ENCODE measurements at places on chromosomes 1 and 21.

DNA sequence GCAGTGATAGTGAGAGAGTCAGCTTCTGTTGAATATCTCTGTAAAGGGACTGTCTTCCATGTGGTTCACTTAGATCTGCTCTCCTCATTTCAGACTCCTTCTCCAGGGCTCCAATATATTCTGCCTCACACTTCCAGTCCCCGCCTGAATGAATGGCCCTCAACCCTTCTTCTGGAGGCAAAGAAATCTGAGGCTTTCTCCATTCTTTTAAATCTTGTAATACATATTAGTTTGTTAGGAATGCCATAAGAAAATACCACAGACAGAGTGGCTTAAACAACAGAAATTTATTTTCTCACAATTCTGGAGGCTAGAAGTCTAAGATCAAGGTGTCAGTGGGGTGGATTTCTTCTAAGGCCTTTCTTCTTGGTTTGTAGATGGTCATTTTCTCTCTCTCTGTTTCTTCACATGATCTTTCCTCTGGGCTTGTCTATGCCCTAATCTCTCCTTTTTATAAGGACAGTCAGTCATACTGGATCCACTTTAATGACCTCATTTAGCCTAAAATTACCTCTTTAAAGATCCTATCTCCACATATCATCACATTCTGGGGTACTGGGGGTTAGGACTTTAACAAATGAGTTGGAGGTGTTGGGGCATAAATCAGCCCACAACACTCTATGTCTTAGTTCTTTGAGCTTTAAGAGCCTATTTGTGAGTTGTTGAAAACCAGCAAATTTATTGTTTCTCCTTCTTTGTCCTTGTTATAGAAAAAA lies 128.5 kb upstream of the KCNK2 start:
- no peak for DNase-seq

GRCh38 chr1:242132121-242132817 lies 133.4 kb upstream of the MAP1LC3C start:
- DNase-seq = no peak

DNA sequence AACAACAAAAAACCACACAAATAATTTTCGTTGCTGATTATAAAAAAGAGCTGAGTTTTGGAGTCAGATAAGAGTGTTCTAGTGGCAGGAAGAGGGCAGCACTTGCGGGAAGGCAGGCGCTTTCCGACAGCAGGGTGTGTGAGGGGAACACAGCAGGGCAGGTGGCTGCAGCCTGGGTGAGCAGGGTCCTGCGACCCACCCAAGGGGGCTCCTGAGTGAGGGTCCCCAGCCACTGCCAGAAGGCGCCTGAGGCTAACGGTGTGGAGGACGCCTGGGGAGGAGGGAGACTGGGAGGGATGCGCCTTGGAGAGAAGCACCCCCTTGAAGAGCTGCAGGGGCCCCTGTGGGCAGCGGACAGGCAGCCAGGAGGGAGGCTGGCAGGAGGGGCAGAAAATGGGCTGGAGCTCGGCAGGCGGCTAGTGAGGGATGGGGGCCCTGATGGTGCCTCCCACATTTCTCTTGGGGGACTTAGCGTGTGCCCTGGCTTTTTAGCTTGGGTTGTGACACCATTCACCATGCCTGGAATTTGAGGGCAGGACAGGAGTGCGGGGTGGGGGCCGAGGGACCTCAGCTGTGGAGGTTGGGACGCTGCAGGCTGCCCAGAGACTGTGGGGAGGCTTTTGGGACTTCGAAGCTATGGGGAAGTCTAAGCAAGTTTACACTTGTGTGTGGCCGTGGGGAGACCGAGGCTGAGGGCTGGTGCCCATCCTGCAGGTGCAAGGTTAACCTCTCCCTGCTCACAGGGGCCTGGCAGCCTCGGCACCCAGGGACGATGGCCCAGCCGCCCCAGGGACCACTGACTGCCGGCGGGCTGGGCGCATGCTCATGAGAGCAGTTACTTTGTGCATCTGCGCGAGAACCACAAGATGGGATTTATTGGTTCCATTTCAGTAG lies 111.4 kb downstream of the SIK1 start:
- DNase-seq = no peak

DNA sequence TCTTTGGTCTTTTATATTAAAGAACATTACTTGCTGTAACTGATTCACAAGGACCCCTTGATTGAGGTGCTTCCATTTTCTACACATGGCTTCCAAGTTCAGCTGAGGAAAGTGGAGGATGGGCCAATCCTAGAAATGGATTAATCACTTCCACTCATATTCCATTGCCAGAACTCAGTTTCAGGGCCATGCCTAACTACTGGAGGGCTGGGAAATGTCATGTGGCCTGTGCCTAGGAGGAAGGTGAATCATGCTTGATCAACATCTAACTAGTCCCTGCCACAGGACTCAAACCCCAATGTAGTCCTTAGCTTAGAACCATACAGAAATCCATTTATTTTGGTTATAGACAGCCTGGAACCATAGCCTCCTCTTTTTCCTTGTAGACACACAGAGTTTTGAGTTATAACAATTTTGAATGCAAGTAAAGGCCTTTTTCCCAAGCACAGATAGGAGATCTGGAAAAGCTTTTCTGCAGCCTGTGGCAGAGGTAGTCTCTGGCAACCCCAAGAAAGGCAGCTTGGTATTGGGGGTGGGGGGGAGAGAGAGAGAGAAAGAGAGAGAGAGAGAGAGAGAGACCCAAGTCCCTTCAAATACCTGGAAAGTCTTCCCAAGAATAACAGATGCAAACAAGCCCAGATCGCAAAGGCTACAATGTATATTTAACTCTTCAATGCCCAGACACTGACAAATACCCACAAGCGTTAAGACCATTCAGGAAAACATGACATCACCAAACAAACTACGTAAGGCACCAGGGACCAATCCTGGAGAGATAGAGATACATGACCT lies 12.5 kb downstream of the MAST2 start:
- DNase-seq = no peak

- no peak for DNase-seq
These were observed 41.3 kb upstream of the SLC44A3 start for GRCh38 chr1:94778808-94779207.

- no peak for DNase-seq
These were observed 48.3 kb downstream of the CTTNBP2NL start for GRCh38 chr1:112444269-112444668.

DNA sequence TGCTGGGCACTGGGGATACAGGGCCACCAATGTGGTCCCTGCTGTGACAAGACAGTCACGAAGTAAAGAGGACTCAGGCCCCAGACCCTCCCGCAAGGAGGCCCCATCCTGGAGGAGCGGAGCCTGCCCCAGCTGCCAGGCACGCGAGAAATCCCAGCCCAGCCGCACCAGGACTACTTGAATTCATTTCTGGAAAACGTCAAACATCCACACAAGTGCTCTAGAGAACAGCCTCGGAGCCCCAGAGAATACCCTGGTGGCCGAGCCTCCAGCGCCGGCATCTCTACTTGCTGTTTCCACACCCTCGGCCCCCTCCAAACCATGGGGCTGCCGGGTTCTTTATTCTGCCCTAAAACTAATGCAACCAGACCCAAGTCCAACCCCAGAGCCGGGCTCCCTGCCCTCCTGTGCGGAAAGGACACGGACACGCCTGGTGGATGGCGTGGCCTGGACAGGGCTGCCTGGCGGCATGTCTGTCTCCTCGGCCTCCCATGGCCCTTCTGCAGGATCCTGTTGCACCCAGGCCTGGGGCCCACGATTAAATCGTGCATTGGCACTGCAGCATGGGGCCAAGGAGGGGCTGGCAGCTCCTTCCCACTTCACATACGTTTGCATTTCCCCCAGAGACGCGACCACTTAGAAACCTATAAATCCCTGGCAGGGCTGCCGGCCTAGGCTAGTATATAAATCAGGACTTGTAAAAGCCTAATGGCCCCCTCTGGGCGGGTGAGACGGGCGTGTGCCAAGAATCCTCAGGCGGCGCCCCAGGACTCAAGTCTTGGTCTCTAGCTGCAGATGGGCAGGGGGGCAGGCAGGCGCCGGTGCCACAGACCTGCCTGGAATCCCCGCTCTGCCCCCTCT lies 41.2 kb downstream of the DMRTB1 start:
- no peak for DNase-seq

DNA sequence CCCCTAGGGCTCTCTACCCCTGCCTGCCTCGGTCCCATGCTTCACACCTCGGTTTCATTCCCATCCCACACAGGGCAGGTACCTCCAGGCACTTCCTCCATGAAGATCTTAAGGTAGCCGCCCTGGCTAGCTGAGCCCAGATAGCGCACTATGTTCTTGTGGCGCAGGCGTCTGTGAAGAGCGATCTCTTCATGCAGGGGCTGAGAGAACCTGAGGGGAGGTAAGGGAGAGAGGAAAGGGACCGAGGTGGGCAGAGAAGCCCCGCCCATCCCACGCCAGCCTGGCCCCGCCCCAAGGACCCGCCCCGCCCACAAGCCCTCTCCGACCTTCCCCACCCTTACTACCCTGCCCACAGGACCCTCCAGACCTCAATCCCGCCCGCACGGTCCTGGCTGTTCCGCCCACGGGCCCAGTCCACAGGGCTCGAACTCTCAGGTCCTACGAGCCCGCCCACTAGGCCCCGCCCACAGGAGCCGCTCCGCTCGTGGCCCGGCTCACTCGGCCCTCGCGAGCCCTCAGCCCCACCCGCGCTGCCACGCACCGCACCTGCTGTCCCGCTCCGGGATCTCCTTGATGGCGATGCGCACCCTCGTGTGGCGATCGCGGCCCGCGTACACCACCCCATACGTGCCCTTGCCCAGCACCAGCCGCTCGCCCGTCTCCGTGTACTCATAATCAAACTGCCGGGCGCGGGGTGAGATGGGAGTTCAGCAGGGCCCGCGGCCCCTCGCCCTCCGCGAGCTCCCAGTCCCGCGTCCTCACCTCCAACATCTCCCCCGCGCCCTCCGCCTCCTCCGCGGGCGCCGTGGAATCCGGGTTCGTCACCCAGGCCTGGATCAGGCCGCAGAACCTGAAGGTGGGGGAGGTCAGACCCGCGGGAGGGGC lies 6.4 kb downstream of the MAP3K6 start:
- DNase-seq = no peak

DNA sequence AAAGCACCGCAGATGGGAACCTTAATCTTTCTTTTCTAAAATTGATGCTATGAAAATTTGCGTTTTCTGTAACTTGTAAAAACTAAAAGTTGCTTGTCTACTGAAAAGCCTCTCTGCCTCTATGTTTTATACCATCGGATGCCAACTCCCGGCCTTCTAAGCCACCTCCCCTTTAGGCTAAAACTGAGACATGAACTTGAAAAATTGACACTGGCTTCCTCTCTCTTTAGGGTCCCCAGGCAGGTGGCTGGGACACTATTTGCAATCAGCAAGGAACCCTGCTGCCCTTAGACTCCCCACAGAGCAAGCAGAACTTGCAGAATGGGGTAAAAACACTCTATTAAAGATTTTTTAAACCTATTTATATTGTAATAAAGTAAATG lies 151.1 kb upstream of the CAMK1G start:
- no peak for DNase-seq

DNA sequence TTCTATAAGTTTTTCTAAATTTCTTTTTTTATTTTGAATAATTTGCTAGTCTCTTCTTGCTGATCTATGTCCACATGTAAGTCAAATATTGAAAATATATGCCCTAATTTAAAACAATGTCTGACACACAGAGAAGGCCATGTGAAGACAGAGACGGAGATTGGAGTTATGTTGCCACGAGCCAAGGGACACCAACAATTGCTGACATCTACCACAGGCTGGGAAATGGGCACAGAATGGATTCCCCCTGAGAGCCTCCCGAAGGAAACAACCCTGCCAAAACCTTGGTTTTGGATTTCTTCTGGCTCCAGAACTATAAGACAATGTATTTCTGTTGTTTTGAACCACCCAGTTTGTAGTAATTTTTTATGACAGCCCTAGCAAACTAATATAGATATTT lies 485.0 kb upstream of the ZRANB2 start:
- DNase-seq = no peak

GRCh38 chr1:226082959-226083301 lies 20.4 kb downstream of the H3-3A start:
- DNase-seq = no peak
